ENCODE measurements at places on chromosomes 3 and 15. TPM values are rescaled to one million over a fixed set of nuclear protein-coding genes. Genes with fewer than 3 reads are reported as not detected.

SLC12A1 gene
- not detected for total RNA-seq

NRG4 gene
- total RNA-seq: not detected

HHATL gene
- total RNA-seq: not detected

LRRC31 gene
- 0.14 TPM for total RNA-seq

NOX5 gene
- total RNA-seq: 0.06 TPM

CCRL2 gene
- not detected for total RNA-seq

Measured in epithelial cell of proximal tubule (primary cell).